Activated CD4-positive, alpha-beta T cell treated with anti-CD3 and anti-CD28 coated beads, Interleukin-2, amount 50 U/mL, for 16 hours (primary cell): ENCODE measurements at places on chromosomes 3 and 15.

DNA sequence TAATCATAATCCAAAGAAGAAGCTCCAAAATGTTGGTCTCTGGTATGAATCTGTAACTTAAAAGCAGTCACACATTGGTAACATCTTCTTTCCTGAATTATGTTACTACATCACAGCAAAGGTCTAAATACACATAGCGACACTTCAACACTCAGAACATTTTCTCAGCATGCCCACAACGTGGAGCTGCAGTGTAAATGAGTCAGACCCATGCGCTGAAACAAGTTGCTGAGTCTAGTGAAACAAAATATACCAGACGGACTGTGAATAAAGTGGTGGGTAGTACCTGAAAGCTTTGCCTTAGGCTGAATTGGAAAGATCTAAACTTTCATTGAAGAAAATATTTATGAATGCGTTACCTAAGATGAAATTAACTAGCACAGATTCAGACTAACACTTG lies 33.2 kb upstream of the GOLGA8B start:
- peak; percentile 23 for DNase-seq

- DNase-seq = no peak
Measured at GRCh38 chr3:50885070-50885850, 210.5 kb downstream of the DOCK3 start.

DNA sequence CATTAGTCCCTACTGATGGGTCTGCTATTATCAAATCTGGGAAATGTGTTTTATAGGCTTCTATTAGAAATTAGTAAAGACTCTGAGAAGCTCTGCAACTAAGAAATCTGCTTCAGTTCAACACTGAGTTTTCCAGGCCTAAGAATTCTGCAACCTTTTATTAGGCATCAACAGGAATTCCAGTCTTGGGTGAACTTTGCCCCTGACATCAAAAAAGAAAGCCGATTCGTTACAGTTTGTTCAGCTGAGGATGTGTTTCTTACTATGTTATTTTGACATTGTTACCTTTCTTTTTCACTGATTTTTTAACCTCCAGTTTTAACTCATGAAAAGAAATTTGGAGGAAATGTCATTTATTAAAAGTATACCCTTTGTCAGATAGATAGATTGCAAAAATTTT lies 131.5 kb upstream of the KCNH8 start:
- no peak for DNase-seq

DNA sequence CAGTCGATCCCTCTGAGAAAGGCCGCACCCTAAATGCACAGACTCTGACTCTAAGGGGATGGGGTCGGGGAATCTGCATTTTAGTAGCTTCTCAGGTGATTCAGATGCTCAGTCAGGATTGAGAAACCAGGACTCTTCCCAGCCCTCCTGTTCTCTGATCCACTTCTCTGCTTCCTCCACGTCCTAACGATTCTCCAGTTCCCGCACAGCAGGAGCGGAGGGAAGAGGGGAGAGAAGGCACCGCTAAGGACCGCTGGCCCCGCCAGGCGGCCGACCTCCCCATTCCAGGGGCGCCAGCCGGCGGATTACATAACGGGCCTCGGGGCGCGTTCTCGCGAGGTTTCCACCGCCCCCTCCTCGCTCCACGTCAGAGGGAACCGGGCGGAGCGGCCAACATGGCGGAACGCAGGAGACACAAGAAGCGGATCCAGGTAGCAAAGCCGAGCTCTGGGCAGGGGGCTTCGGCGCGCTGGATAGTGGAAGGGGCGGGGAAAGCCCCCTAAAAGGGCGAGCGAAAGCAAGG lies at the start of gene SEC62:
SEC62 (plus strand) TSS at position 380 of the 523 bp plus-strand sequence; CDS start at position 396, 16 bp downstream.
- peak; percentile 94 for DNase-seq

DNA sequence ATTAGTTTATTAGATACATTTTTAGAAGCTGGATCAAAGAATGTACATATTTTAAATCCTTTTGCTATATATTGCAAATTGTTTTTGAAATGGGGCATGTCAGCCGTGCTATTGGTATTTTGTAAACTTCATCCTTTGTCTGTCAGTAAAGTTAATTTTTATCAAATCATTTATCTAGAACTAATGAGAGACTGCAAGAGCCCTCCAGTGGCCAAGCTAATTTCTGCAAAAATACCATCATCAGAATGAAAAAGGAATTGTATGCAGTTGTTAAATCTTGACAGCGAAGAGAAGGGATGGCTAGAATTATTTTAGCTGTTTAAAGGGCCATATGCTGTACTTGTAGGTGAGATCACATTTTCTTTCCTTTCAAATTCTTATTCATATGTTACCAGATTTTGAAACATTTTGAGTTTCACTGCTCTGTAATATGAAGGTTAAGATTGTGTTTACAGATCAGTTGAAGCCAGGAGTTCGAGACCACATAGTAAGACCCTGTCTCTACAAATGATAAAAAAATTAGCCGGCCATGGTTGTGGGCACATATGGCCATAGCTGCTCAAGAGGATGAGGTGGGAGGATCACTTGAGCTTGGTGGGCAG lies 8.1 kb upstream of the CLDN11 start:
- DNase-seq = no peak

- peak; percentile 77 for DNase-seq
Measured at GRCh38 chr15:48963524-48964113, at the start of gene SHC4. TSS of gene SHC4 (minus strand) at chr15:48963919. CDS start at chr15:48963015, 904 bp downstream.

- no peak for DNase-seq
Measured at GRCh38 chr15:42584031-42584765, 8.8 kb downstream of the STARD9 start.

GRCh38 chr3:12489832-12490231 lies 5.6 kb downstream of the TSEN2 start:
- DNase-seq = no peak

- peak; percentile 8 for DNase-seq
Measured at GRCh38 chr3:115727135-115727534, 103.8 kb downstream of the GAP43 start.

DNA sequence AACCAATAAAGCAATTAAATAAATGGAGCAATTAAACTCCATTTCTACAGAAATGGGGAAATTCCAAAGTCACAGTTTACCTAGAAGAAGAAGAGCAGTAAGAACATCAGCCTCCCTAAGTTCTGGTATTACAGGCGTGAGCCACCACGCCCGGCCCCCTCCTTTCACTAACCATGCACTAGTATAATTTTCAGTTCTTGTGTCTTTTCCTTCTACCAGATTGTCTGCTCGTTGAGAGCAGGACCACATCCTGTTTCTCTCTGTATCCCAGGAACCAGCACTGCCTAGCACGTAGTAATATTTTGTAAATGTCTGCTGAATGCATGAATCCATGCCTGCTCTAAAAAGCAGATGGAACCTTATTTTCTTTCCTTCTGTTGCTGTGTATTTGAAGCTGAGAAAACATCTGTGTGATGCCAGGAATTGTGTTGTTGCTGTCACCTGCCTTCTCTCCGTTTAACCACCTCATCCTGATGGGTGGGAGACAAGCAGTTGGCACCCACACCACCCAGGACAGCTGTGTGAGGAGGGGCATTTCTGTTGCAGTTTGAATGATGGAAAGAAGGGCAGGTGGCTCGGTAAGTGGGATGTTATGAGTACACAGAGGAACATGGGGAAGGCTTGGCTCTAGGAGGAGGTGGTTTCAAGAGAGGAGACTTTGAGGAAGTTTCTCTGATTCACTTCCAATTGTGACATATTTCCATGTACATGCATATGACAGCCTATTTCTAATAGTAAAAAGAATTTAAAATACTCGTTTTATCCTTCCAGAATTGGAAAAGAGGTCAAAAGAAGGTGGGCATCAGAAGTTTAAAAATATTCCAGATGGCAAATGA lies 30.1 kb downstream of the PXYLP1 start:
- peak; percentile 23 for DNase-seq

DNA sequence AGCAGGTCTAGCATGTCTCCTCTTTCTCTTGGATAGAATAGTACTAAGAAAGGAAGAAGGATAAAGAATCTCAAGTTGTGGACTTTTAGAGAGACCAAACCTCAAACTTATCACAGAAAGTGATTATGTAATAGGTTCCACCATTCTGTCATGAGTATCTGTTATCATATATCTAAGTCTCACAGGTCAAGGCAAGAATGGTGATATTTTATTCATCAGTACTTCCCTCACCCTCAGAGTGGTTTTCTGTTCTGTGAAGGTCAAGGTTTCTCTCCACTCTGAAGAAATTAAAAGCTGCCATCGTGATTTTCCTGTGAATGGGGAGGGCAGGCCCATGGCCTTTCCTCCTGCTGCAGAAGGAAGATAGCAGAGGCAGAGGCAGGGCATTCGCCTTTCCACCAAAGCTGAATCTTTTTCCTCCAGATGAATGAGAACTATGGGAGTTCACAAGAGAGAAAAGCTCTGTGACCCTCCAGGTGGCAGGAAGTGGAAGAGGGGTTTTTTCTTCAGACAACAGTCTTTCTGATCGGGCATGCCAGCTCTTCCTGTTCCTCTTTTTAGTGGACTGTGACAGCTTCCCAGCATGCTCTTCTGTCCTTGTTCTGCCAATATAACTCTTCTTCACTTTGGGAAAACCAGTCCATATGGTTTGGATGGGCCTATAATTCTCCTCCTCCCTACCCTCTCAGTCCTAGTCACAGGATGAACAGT lies 37.1 kb upstream of the CCK start:
- DNase-seq = no peak

DNA sequence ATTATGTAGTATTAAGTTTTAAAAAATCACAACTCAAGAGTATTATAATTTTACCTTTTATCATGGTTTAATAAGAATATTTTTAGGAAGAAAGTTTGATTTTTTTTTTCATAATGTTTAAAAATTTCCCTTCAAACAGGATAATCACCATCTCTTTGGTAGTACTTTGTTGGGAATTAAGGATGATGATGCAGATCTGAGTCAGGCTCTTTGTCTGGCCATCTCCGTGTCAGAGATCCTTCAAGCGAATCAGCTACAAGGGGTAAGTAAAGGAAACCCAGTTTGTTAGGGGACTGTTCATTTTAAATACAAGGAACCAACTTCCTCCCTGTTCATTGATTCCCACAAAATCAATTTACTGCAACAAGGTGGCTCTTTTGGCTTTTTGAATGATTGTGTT lies 36.8 kb upstream of the NIT2 start:
- no peak for DNase-seq

DNA sequence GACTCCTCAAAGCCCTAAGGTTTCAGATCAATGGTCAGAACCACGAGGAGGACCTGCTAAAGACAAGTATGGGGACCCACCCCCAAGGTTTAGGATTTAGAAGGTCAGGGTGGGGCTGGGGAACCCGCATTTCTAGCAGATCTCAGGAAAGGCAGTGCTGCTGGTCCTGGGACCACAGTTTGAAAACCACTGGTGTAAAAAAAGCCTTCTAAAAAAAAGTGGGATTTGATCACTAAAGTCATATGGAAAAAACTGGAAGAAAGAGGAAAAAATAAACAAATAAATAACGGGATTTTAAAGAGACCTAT lies 832 bp downstream of the SLC41A3 start:
- no peak for DNase-seq

GRCh38 chr3:128929364-128929763 lies 49.9 kb downstream of the ACAD9 start:
- no peak for DNase-seq

DNA sequence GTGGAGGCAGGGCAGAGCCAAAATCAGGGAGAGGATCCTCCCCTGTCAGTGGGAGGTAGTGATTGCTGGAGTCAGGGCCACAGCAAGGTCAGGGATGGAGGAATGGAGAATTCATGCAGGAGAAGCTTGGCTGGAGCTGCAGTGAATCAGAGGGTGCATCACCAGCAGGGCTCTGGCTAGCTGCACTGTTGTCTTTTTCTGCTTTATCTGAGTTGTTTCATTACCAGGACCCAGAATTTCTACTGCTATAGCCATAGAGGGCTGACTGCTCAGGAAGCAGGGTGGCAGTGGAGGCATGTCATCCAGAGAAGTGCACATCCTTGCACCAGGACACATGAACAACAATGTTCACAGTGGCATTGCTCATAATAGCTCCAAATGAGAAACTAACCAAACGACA lies 113.5 kb upstream of the GALNT15 start:
- DNase-seq = no peak

DNA sequence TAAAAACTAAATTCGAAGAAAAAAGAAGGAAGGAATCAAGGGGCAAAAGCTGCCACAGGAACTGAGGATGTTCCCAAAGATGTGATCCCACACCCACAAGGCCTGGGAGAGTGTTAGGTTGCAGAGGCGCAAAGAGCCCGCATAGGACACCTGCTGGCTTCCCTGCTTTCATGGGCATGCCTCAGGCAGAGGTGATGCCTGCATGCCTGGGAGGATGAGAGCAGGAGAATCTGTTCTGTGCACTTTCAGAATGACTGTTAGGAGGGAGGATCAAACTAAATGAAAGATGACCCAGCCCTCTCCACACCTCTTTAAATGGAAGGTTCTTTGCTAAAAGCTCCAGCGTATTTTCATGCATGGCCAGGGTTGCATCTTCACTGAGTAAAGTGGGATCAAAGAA lies 162.4 kb downstream of the PLCL2 start:
- DNase-seq = peak; percentile 24

DNA sequence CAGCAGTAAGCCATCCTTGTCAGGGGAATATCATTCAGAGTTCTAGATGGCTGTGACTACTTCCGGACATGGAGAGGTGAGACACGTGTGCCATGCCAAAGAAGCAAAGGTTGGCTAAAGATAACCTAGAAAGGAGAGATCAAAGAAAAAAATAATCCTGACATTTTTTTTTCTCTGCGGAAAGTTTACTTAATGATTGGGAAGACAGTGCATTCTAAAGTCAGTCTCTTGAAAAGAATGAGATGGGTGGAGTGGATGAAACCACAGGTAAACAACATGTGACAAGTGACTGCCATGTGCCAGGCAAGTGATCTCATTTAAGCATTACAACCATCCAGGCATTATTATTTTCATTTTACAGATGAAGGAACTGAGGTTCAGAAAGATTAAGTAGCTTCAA lies 436.6 kb downstream of the SOX2 start:
- no peak for DNase-seq

- DNase-seq = no peak
Measured at GRCh38 chr3:141737678-141738021, 448 bp upstream of the RNF7 start.

DNA sequence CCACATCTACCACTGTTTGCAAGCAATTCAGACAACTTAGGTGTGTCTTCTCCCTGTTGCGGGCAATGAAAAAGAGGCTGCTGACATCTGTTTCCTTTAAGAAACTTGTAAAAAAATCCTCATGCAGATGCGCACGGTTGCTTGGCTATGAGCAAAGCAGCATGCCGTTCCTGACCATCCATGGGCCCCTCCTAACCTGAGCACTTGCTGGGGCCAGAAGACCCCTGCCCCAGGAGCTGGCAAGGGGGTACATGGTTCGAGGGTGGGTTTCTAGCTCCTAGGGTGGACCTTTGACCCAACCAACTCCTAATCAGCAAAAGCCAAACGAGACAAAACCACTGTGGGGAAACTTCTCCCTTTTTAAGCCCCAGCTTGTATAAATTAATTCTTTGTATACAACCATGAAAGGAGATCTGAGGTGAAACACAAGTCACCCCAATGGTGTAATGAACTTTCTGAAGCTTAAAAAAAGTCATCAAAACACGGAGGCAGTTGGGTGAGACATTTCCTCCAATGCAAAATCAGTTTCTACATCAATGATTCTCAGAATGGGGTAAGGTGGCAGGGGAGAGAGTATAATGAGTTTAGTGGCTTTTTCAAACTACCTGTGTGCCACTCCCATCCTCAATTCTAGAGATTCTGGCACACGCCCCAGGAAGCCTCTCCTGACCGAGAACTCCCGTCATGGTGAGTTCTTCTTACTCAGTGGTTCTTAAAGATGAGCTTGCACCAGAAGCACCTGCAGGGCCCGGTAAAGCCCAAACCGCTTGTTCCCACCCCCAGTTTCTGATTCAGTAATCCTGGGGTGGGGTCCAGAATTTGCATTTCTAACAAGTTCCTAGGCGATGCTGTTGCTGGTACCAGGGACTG lies 44.1 kb downstream of the CPN2 start:
- peak; percentile 71 for DNase-seq
